GM10248 (cell line): ENCODE measurements at places on chromosomes 1 and 21.
A peak's percentile ranks its signal among the peaks of the same experiment; 100 is the strongest.

- no peak for DNase-seq
These were observed 48.9 kb upstream of the TADA1 start for GRCh38 chr1:166924823-166925541.

DNA sequence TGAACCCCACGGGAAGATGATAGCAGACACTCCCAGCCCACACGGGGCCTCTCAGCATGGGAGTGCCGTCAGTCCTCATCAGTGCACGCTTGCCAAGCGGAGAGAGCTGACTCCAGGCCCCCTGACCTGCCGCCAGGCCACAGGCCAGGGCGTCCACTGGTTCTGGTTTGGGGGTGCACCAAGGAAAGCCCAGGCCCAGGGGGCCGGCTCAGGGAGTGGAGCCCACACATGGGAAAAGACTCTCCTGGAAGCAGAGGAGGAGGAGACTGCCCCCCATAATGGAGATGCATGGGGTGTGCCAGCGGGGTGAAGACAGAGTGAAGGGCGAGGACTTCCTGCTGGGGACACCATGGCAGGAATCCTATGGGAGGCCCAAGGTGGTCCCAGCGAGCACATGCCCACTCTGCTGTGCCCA is 6.4 kb downstream of the TRIM11 start:
- no peak for DNase-seq

DNA sequence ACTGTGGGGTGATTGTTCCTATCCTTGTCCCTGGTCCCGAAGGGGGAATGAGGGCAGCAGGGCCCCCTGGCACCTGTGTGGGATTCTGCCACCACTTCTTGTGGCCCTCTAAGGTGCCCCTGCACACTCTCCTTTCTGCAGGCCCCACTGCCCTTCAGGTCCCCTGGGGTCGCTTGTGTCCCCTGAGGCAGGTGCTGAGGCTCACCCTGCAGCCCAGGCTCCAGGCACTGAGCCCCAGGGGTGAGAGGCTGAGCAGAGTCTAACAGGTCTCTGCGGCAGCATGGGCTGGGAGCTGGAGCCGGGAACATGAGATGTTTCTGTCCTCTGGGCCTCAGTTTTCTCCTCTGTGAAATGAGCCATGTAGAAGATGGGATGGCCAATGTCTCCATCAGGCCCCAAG is 211.0 kb upstream of the VAMP3 start:
- DNase-seq: no peak

GRCh38 chr1:61742620-61743430 is 545 bp downstream of the PATJ start:
- DNase-seq: peak; percentile 73

- DNase-seq: no peak
These were observed 61.9 kb upstream of the ATP1A1 start for GRCh38 chr1:116311193-116311592.
